HFF-Myc (cell line): ENCODE measurements at places on chromosomes 1 and 21.

DNA sequence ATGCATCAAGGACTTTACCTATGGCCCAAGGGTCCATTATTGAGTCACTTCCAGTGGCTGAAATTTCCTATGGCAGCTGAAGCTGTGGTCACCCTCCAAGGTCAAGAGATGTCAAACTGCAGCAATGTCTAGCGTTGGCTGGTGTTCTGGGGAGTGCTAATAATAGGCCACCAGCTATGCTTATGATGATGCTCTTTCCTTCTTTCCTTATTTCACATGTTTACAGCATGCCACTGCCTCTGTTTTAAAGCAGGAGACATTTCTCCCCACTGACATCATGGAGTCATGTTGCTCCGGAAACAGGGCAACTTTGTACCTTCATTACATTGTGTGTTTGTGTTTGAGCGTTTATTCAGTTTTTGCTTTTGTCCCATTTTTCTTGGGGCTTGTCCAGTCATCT lies 62.6 kb upstream of the CYYR1 start:
- no peak for DNase-seq

DNA sequence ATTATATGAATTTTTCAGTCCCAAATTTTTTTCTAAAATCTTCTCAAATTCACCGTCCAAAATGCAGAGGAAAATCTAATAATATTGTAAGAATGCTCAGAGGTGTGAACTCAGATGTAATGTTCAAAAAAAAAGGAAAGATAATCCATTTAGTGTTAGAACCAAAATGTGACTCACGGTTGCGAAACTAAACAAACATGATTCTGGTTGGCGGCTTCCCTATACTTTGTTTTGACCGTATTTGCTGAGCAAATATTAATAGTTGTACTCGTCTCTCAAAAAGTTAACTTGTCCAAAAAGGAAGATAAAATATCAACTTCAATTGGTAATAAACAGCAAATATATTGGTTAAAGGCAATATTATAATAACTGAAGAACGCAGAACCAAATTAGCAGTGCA lies 34.4 kb downstream of the ZSWIM5 start:
- no peak for DNase-seq

- DNase-seq: no peak
These were observed 811 bp upstream of the REG4 start for GRCh38 chr1:119811985-119812557.

- DNase-seq: no peak
These were observed 619.3 kb downstream of the PTPRU start for GRCh38 chr1:29855561-29856160.

DNA sequence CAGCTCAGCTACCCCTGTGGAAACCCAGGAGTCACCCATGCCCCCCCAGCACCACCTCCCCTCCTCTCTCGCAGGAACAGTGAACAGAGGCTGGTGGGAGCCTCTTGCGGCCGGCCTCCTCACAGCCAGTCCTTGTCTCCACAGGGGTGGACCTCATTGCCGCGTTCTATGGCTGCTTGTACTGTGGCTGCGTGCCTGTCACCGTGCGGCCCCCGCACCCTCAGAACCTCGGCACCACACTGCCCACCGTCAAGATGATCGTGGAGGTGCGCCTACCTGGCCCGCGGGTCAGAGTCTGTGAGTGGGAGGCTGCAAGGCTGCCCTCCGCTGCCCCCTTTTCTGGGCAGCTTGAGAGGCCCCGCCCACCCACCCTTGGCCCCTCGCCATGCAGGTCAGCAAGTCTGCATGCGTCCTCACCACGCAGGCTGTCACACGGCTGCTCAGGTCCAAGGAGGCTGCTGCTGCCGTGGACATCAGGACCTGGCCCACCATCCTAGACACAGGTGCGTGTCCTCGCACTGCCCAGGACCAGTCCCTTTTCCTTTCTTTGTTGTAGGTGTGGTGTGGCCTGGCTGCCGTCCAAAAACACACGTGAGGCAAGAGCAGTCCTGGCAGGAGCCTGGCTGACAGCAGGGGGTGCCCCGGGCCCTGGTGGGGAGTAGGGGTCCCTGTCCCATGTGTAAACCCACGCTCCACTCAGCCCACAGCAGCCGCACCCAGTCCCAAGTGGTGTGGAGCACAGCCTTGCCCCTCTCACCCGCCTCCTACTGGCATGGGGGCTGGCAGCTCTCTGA lies 50.3 kb downstream of the S100B start:
- no peak for DNase-seq

DNA sequence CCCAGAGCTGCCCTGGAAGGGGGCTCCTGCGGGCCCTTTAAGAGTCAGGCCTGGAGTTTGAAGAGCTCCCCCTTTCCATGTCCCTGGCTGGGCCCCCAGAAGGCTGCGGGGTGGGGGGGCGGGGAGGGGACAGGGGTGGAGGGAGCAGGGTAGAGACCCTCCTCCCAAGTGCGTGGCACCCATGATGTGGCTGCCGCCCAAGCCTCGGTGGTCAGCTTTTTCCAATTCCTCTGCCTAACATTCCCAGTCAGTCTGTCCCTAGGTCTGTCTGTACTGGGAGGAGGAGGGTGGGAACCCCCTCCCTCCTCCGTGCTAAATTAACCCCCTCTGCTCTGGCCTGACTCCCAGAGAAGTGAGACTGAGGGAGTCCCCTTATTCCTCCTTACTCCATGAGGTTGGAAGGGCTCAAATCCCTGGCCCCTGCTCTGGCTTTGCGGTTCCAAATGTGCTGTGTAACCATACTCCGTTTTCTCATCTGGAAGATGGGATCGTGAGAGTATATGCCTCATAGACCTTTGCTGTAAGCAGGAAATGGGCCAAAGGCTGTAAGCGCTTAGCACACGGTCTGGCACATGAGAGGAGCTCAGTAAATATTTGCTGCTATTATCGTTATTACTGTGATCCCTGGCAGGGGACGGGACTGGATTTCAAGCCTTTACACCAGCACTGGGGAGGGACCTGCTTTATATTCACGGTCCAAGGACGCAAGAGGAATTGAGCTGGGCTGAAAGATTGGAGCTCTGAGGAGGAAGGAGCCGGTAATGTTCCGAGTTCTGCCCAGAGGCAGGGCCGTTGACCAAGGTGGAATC lies 658 bp upstream of the COL16A1 start:
- DNase-seq: peak; percentile 81

- DNase-seq: no peak
These were observed 65.8 kb downstream of the S100B start for GRCh38 chr21:46538851-46539666.

GRCh38 chr1:4549930-4550329 lies 104.5 kb upstream of the AJAP1 start:
- DNase-seq: no peak

DNA sequence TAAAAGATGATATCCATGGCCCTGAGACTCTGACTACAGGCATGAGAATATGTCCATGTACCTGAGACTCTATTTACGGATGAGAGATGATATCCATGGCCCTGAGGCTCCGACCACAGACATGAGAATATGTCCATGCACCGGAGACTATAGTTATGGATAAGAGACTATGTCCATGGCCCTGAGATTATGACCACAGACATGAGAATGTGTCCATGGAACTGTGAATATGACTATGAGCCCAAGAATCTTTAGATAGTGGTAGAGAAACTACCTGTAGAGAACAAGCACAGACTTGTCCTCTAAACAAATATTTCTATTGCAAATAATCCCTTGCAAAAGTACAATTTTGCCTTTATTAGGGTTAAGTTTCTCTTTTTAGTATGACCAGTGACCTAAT lies 263.2 kb downstream of the PCP4 start:
- DNase-seq: no peak
